Mucosa of descending colon (tissue), 3 donors: ENCODE measurements at places on chromosomes 6 and 20. TPM values are rescaled to one million over a fixed set of nuclear protein-coding genes. Genes with fewer than 3 reads are reported as not detected.

DNA sequence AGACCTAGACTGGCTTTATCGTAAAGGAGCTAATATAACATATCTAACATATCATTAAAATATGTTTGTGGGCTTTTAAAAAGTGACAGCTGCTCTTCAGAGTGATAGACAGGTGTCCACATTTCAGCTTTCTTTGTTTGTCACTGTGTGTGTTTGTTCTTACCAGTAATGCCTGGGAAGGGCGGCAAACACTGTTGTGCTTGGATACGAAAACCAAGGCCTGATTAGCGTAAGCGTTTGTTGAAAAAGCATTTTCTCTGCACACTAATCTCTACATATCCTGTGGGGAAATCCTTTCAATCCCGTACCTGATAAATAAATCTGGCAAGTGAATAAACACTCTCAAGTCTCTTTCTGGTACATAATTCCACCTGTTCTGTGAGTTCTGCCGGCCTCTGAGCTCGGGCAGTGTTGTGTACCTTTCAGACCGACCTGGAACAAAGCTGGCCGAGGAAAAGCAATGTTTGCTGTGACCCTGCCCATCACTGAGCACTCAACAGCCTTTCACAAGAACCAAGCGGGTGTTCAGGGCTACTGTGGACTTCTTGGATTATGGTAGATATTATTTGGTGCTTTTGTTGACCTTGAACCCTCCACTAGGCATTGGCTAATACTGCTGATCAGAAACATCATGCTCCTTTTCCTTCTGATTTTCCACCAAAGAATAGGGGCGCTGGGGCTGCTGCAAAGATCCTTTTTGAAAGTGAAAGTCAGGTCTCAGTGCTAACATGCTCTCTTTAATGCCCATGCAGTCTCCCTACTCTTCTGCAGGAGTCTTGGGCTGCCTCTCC is 100.4 kb downstream of the CD83 start:
- DNase-seq = peak; percentile 34

GRCh38 chr20:10307359-10307735 is 88.7 kb downstream of the SNAP25 start:
- DNase-seq = no peak

DNA sequence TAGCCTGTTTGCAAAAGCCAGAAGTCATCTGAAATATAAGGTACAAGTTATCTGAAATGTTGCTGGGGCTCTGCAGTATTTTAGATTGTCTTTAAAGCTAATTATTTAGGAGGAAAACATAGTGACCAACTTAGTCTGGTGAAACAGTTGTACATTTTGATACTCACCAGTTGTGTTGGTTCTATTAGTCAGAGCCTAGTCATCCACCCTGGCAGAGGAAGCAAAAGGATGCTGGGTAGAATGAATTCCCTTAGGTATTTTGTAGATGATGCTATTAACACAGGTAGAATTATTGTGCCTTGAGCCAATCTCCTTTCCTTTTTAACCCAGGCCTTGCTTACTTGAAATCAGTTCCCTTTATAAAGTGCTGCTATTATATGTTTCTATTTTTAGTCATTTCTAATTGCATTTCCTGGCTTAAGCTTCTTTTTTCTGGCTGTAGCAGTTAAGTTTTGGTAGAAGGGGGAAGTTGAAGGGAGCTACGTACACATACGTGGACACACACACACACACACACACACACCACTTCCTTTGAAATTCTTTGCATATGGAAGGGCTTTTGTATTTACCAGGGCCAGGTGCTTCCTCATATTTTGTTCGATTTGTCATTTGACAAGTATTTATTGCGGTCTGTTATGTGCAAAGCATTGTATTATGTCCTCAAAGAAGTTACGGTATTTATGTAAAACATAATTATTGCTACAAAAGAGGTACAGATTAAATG is 82.4 kb downstream of the RTN4IP1 start:
- no peak for DNase-seq

DNA sequence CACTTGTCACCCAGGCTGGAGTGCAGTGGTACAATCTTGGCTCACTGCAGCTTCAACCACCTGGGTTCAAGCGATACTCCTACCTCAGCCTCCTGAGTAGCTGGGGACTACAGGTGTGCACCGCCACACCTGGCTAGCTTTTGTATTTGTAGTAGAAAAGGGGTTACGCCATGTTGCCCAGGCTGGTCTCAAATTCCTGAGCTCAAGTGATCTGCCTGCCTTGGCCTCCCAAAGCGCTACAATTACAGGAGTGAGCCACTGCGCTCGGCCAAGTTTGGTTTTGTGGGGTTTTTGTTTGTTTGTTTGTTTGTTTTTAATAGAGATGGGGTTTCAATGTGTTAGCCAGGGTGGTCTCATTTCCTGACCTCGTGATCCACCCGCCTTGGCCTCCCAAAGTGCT is 12.3 kb downstream of the LOC128125822 start:
- no peak for DNase-seq

- DNase-seq = no peak
Measured at GRCh38 chr6:33508935-33509926, 54.9 kb downstream of the ZBTB9 start.

Gene MRAP2
- 9.0 TPM for total RNA-seq

Gene DLK2
- 0.47 TPM for total RNA-seq

Gene NFS1
- total RNA-seq = 31.2 TPM

Gene RARS2
- 30.7 TPM for total RNA-seq
